ENCODE measurements at places on chromosomes 6 and 20.

DNA sequence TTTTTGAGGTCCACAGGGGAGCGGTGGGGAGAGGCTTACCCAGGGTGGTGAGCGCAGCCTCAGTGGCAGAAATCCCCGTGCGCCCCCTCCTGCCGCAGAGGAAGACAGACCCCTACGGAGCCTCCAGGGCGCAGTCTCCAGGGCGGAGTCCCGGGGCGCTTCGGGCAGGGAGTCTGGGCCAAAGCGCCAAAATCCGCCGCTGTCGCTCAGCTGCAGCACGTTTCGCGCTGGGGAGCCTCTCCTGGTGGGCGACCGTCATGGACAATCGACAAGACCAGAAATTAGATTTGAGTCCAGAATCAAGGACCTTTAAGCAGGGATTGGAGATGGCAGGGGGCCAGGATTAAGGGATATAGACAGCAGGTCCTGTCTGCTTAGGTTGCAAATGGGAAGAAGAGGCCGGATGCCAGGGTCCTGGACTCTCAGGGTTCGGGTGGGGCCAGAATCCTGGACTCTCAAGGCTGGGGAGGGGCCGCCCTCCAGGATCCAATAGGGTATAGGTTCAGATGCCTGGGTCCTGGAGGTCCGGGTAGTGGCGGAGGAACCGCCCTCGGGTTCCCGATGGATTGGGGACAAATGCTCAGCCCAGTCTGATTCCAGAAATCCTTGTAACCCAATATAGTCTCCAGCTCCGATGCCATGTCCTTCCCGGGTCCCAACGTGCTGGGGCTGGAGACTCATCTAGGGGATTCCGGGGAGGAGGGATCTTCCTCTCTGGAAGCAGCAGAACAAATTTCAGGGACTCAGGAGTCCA, 7.9 kb upstream of the HLA-E start:
- DNase-seq, result no peak

- peak; percentile 15 for DNase-seq
Observed at GRCh38 chr6:157667211-157668008, 155.6 kb upstream of the SNX9 start.

DNA sequence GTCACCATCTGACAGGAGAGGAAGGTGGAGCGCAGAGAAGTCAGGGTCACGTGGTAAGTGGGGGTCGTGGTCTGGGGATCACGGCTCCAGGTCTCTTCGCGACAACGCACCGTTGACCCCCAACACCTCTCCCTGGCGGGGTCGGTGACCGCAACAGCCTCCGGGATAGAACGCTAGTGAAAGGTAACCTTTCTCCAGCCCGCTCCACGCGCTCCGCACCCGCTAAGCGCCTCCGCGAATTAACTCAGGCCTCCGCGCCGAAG, 600 bp upstream of the SYNJ2 start:
- no peak for DNase-seq

GRCh38 chr6:3848380-3848779, 793 bp upstream of the FAM50B start:
- DNase-seq, result no peak

GRCh38 chr6:30882204-30882758, 2.0 kb upstream of the DDR1 start:
- no peak for DNase-seq

- no peak for DNase-seq
Observed at GRCh38 chr6:144468709-144469108, 183.6 kb downstream of the UTRN start.

- DNase-seq, result no peak
Observed at GRCh38 chr6:134421501-134421900, 103.6 kb upstream of the SGK1 start.

DNA sequence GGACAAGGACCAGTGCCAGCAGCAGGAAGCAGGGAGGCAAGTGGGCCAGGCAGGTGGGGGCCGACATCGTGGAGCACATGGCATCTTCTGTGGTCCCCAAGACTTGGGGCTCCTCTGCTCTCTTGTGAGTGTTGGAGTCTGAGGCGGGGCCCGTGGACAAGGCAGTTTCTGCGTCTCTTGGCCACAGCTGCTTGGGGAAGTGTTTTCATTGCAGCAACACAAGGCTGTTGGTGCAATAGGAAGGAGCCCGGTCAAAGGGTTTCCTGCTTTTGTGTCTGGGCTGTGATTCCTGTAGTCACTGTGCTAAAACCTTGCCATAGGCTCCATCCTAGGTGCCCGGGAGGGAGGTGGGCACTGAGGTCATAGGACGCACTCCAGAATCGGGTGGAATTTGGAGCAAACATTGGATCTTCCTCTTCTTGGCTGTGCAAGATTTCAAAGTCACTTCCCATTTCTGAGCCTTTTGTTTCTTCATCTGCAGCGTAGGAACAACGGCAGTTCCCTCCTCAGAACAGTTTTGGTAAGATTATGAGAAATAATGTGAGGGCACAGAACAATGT, at the start of gene SIRPB2:
TSS of gene SIRPB2 (minus strand) at position 140 of the 560 bp plus-strand sequence. CDS start at position 79, 61 bp downstream.
- no peak for DNase-seq

GRCh38 chr6:39197922-39198500, 31.3 kb downstream of the KCNK5 start:
- DNase-seq, result no peak

- no peak for DNase-seq
Observed at GRCh38 chr6:135331002-135331401, 149.9 kb downstream of the MYB start.

DNA sequence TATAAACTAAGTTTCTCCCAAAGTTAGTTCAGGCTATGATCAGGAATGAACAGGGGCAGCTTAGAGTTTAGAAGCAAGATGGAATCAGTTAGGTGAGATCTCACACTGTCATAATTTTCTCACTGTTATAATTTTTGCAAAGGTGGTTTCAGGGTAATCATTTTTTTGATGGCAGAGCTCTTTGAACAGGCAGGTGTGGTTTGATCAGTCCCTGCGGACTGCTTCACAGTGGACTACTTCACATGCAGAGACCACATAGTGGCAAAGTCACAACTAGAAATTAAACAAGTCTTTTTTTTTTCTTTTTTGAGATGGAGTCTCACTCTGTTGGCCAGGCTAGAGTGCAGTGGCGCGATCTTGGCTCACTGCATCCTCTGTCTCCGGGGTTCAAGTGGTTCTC, 6.8 kb downstream of the MAS1 start:
- no peak for DNase-seq

DNA sequence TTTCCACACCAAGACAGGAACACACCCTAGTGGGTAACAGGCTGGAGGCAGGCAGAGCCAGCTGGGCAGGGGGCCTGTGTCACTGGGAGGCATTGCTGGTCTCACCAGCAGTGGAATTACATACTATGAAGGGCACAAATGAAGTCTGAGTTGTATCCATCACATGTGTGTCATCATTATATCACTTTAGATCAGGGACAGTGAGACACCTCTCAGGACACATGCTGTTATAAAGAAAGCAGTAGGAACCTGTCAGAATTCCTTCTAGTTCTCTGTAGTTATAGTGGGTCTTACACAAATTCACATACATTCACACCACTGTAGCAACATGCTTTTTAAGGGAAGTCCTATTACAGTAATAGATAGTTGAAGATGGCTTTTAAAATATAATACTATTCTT, 63.5 kb upstream of the FYN start:
- DNase-seq, result no peak

- DNase-seq, result no peak
Observed at GRCh38 chr20:39429726-39430125, 467.6 kb downstream of the DHX35 start.

DNA sequence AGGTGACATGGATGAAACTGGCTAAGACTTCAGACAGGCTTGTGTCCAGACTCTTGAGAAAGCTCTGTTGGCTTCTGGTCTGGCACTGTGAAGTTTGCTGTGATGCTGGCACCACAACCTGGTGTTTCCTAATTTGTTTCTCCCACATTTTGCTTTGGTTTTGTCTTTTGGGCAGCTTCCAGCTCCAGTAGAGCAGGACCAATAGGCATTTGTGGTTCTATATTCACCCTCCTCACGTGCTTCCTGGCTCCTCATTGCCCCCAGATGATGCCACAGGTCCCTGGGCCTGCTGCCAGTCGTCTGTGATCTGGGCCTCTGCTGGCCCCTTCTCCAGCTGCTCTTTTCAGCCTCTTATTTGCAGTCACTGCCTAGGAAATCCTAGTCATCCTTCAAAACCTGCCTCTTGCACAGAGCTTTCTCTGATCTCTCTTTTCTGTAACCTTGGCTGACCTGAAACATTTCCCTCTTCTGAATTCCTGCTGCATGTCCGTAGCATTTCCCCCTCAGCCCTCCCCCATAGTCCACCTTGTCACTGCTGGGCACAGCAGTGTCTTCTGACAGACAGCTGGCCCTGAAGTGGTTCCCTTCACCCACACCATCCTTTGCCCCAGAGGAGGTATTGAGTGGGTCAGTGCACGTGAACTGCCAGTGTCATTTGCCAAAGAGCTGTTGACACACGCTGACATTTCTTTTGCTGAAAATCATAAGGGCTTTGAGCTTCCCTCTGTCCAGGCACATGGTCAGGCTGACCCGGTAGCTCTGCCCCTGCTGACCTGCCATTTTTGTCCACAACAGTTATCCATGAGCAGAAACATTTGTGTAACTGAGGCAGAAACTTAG, 63.0 kb downstream of the PTPN1 start:
- DNase-seq, result no peak

DNA sequence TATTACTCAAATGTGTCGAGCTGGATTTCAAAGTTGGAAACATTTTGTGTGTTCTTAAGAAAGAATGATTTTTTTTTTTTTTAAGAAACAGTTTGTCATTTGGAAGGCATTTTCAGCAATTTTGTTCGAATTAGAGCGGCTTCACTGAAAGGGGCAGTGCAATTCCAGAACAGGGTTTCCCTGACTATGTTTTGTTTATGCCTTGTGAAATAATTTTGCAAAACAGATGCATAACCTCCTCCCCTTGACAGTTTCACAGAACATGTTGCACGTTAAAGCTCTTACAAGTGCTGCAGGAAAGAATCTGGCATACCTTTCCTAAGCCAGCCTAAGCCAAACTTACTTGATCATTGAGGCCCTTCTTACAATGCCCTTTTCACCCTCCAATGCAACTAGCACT, 216.0 kb upstream of the SSTR4 start:
- no peak for DNase-seq

- no peak for DNase-seq
Observed at GRCh38 chr6:143562143-143562542, 50.6 kb upstream of the FUCA2 start.

Data from activated CD8-positive, alpha-beta memory T cell treated with anti-CD3 and anti-CD28 coated beads for 1 hour (primary cell).